ENCODE measurements at places on chromosomes 5 and 9.

DNA sequence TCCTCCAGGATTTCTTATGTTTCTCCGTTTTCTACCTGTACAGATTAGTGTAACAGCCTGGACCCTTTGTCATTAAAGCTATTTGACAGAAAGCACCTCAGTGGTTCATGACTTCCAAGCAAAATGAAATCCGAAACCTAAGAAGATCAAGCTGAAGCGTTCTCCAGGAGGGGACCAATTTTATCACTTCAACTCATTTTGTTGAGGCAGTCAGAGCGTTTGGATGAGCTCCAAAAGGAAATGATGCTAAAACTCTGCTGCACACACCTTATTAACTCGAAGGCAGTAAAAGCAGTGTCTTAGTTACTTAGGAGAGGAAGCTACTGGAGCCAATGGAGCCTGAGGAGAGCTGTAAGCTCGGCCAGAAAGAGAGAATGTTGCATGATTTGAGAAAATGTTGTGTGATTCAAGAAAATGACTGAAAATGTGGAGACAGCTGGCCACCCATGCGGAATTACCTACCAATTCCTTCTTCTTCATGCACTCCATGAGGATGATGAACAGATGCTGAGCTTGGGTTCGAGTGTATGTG is 346.7 kb upstream of the KLF9 start:
- DNase-seq = no peak

DNA sequence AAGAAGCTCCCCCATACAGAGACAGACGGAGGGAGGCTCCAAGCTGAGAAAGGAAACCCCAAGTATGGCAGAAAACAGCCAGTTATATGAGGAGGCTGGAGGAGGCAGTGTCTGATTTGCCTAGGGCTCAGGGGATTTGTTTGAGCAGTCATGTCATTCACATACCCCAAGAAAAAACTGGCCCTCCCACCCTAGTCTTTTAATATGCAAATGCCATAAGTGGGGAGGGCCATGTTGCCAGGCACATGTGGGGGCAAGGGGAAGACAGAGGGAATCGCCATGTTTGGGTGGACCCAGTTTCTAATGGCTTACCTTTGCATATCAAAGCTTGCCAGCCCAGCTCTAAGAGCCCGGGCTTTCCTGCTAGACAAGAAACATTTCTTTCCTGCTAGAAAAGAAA is 1163.8 kb downstream of the TAF11L14 start:
- DNase-seq = no peak

- DNase-seq = no peak
These were observed 14.1 kb downstream of the CFAP95 start for GRCh38 chr9:69834591-69835184.

DNA sequence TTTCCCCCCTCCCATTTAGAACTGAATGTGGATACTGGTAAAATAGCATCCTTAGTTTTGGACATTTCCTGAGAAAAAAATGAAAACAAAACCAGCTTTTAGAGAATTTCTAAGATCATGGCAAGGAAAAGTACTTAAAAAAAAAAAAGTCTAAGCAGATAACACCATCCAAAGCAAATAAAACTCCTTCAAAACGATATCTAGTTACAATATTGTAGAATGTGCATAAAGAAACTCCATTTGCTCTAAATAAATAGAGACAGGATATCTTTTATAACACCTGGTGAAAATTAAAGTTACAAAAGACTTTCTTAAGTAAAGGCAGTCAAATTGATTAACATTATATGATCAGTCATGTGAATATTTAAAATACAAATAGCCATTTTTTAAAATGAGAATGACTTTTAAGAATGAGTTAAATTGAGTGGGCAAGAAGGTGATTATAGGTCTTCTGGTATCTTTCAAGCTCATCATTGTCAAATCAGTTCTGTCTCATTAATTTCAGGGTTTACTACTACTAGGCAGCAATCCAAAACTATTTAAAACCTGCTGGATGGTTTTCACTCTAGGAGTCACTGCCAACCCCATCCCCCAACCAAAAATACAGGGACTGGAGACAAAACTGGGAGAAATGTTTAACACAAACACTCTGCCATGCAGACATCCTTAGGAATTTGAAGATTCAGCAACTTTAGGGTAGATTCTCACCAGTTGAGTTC is 382.6 kb downstream of the ADGRV1 start:
- no peak for DNase-seq

DNA sequence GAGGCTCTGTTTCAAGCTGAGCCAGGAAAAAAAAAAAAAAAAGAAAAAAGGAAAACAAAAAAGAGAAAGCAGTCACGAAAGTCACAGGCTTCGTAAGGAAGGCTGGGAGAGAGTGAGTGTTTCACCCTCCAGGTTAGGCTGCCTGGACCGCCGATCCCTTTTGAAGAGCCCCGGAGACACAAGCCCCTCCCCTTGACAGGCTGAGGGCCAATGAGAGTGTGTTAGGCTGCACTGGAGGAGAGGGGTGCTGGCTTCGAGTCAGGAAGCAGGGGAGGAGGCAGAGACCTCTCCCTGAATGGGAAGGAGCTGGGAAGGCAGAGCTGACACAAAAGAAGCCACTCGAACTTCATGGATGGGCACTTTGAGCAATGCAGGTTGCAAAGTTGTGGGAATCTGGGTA is at the start of gene NMUR2:
Gene NMUR2 (minus strand): TSS at position 135 of the 400 bp plus-strand sequence. CDS start 166 bp downstream, outside the sequence.
- no peak for DNase-seq

GRCh38 chr5:36664766-36665165 is 58.4 kb downstream of the SLC1A3 start:
- no peak for DNase-seq

DNA sequence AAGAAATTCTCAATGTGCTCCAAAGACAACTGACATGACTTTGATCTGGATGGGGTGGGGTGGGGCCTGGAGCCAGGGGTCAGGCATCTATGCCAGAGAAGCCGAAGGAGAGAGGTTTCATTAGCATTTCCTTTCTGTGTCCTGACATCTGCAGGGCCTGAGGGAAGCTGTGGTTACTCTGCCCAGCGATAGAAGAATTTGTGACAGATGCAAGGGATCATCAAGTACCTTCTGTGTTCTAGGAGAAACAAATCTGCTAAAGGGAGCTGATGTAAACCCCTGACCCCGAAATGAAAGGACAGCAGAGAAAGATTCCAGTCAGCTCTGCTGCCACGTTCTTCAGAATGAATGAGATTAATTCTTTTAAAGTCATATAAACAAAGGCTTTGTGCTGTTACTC is 335.7 kb downstream of the PRELID2 start:
- DNase-seq = no peak

GRCh38 chr5:168601972-168602371 is 22.8 kb upstream of the PANK3 start:
- no peak for DNase-seq

DNA sequence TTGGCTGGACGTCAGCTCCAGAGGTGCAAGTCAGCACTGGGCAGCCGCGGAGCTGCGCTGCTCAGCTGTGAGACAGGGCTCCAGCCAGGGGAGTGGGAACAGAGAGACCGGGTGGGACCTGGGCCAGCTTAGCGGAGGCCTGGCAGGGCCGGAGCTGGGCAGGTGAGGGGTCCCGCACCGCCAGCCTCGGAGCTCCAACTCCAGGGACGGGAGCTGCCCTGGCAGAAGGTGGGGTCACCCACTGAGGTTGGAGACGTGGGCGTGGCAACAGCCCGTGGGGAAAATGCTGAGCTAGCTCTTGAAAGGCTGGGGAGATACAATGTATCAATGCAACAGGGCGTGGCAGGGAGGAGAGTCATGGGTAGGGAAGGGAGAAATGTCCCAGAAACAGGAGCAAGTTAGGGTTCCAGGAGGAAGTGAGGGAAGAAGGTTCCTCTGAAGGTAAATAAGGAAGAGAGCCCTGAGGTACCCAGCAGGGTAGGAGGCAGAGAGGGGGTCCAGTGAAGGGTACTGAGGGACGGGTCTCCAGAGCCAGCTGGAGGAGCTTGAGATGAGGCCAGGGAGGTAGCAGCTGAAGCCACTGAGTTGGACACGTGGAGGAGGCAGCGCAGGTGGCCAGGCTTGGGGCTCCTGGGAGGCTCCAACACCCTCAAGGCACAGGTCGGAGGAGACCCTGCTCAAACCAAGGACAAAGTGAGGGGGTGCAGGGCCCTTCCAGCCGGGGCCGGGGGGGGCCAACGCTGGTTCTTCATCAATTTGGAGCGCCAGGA is 736 bp upstream of the NKD2 start:
- no peak for DNase-seq

DNA sequence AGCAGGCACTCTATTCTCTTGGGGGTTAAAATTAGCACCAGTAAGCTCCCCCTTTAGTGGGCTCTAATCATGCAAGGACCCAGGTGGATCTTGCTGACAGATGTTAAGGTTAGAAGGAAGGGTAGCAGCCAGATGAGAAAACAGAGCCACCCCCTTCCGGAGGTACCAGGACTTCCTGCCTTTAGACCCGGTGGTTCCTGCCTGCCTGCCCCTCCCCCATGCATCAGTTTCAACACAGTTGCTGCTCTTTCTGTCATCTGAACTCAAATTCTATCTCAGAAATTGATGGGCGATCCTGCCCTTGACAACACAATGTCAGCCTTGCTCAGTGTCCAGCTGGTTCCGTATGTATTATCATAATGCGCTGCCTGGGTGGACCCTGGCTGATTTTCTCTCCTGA is 287.3 kb downstream of the EBF1 start:
- DNase-seq = no peak

GRCh38 chr5:1156754-1157460 is 44.5 kb upstream of the SLC6A19 start:
- no peak for DNase-seq

GRCh38 chr9:134589748-134590147 is 51.9 kb upstream of the COL5A1 start:
- no peak for DNase-seq

GRCh38 chr5:33936004-33936380 is 194 bp upstream of the RXFP3 start:
- DNase-seq = peak; percentile 26

GRCh38 chr5:142063376-142063775 is 45.2 kb upstream of the NDFIP1 start:
- no peak for DNase-seq

GRCh38 chr5:72233835-72234234 is 86.2 kb downstream of the MRPS27 start:
- DNase-seq = no peak

GRCh38 chr5:116532762-116533525 is 41.7 kb downstream of the SEMA6A start:
- no peak for DNase-seq

DNA sequence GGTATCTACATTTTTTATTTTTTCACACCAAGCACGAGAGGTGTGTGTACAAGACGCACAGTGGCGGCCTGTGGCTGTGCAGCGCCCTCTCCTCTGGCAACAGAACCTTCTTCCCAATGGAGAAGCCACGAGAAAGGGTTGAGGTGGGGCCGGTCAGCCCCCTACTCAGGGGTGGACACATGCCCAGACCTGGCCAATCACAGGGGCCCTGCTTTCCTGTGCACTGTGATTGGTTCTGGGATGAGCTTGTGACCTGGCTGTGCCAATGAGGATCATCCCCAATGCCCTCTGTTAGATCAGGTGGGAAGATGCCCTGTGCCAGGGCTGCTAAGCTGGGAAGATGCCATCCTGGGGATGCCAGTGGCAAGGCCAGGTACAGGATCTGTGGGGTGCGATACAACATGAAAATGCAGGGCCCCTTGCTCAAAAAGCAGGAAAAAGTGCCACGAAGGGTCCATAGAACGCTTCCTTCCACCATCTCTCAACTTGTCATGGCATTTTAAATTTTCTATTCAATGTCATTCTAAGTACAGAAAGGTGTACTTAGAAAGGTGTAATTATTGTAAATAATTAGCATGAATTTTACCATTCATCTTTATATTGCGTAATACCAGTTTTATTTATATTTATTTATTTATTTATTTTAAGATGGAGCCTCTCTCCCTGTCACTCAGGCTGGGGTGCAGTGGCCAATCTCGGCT is 15.4 kb downstream of the IER5L start:
- DNase-seq = no peak

- DNase-seq = no peak
These were observed 211.8 kb upstream of the C9orf72 start for GRCh38 chr9:27784847-27785713.

DNA sequence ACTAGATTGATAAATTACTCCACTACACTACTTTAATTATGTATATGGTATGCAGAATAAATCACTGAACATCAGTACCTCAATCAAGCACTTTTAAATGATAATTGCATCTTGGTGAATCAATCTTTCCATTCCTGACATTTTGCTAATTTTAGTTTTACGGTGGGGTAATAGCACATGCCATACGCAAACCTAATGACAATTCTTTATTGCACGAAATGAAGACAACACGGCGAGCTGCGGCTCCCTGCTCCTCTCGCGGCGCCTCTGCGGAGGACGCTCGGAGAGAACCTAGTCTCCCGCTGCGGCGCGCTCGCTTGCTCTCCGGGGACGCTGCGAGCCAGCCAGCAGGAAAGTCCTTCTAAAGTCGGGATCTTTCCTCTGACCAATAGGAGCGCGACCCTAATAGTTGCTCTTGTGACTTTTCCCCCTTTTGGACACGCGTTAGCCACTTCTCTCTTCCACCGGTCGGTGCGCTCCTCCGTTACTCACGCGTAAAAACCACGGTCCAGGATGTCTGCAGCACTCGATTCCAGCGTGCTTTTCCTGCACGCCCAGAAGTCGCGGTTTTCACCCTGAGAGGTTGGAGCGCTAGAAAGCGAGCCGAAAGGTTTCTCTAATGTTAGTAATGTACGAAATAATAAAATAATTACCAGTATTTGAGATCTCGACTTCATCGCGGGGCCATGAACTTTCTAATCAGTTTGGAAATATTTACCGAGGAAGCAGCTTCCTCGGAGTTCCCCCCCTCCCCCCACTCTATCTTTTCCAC is 1.0 kb upstream of the MEF2C start:
- no peak for DNase-seq

- no peak for DNase-seq
These were observed 370.3 kb upstream of the IRX2 start for GRCh38 chr5:3121813-3122212.

GRCh38 chr9:89701221-89701798 is 96.5 kb downstream of the GADD45G start:
- no peak for DNase-seq

GRCh38 chr9:83572524-83572923 is 34.3 kb upstream of the FRMD3 start:
- peak; percentile 8 for DNase-seq

DNA sequence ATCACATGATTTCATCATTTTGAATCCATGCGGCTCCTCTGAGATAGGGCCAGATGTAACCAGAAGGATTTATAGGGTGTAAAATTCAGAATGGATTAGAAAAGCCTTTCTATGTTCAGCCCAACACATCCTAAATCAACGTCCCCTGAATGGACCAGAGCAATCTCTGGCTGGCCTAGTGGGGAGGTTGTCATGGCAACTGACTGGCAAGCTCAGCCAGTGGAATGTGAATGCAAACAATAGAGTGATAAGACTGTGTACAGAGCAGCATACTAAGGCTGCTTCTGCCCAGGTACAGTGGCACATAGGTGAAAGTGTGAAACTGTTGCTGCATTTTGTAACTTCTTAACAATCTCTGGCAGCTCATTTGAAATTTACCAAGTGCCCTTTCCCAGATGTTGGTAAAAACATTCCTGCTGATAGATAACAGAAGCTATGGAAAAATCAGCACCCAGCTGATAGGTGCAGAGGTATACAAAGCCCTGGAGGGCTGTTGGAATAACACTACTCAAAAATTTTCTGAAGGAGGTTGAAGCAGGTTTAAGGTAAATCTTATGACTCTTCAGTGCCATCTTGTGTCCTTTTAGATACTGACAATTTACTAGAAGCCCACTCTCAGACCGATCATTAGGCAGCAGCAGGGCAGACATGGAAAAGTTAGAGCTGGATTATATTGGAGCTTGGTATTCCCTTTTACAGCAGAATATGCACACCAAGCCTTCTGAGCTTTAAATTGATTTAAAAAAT is 267.2 kb downstream of the RAB3C start:
- no peak for DNase-seq

- no peak for DNase-seq
These were observed 14.7 kb upstream of the ARRDC3 start for GRCh38 chr5:91397791-91398190.
